Activated CD4-positive, CD25-positive, alpha-beta regulatory T cell treated with anti-CD3 and anti-CD28 coated beads, Interleukin-2, amount 50 U/mL, for 72 hours (primary cell): ENCODE measurements at places on chromosomes 3 and 15.

DNA sequence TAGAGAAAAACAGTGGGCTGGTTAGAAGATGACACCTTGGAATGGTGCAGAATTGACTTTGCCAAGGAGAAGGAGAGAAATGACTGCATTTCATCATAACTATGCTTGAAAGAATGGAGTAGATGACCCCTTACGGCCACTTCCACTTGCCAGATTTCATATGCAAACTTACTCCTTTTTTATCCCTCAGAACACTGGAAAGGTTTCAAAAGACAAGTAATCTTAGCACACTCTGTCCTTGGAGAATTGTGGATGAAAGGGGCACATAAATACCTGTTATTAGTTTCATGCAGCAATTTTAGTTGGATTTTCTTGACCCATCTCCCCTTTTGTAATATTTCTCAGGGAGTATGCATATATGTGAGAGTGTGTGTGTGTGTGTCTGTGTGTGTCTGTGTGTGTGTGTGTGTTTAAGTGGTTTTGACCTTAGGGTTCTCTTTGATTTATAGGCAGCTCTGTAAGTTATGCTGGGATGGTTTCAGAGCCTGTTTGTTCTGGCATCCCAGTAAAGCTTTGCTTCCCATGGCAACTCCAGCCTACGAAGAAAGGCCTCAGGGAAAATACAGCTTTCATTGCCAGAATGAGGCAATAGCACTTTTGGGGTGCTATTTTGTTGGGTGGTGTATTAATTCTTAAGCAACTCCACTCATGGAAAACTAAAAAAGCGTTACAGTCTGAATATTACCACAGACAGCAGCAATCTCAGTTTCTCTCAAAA, 122.2 kb upstream of the TP63 start:
- no peak for DNase-seq

DNA sequence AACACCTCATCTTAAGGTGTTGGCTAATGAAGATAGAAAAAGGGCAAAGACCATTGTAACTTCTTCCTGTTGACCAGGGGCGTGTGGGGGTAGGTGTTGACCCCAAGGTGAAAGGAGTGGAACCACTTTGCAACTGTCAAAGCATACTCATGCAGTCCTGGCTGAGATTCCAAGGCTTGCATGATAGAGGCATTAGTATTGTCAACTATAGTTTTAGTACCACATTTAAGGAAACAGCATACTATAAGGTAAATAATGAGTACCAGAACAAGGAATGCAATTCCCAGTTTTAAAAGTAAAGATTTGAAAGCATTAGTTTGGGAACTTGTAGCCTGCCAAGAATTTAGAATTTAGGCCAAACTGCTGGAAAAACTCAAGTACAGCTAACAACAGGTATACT, 27.8 kb upstream of the ADGRG7 start:
- no peak for DNase-seq

GRCh38 chr3:187878772-187879518, 133.7 kb upstream of the BCL6 start:
- DNase-seq = no peak

DNA sequence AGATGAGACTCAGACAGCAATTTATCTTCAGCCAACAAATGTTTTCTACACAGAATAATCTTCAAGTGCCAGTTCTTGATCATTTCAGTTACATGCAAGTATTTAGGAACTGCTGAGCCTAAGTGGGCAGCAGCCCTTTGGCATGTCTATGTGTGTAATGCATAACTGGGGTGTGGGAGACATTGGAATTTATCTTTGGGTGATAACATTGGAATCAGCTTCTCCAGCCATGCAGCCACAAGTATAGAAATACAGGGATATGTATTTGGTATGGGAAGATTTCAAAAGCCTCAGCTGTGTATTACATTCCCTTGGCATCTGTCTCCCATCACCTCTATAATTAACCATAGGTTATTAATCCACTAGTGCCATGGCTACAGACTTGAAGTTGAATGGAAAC, 63.4 kb upstream of the FOXP1 start:
- DNase-seq = no peak

- DNase-seq = no peak
Observed at GRCh38 chr3:144361002-144361401, 389.4 kb downstream of the DIPK2A start.

- DNase-seq = no peak
Observed at GRCh38 chr3:138253609-138254008, 66.5 kb downstream of the ARMC8 start.

DNA sequence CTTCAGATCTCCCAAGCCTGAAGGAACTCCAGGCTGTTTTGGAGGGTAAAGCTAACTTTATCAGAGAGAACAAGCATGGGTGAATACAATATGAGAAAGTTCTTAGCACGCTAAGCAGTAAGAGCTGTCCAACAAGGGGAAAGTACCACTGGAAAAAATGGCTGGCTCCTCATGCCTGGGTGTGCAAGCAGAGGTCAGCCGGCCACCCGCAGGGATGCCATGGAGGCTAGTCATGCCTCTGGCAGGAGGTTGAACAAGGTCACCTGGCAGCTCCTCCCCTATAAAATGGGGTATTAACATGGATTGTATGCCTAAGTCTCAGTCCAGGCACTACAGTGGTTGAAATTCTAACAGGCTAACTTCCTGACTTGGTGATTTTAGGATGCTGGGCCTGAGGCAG, 75.4 kb upstream of the SLC6A1 start:
- no peak for DNase-seq

- no peak for DNase-seq
Observed at GRCh38 chr3:66473692-66474091, 27.1 kb downstream of the LRIG1 start.

- DNase-seq = no peak
Observed at GRCh38 chr3:73622091-73622805, 2.5 kb downstream of the PDZRN3 start.

DNA sequence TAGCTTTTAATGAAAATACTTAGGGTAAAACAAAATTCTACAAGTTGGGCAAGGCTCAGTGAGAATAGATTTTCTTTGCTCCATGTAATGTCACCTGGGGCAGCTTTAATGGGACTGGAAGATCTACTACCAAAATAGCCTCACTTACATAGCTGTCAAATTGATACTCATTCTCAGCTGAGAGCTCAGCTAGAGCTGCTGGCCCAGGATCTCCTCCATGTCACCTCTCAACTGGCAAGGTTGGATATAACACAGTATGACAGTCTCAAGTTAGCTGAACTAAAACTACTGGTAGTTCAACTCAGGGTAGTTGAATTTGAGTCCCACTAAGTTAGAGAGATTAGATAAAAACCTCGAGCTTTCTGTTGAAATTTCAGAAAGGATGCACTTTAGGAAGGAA, 218.5 kb upstream of the PLSCR5 start:
- DNase-seq = no peak

DNA sequence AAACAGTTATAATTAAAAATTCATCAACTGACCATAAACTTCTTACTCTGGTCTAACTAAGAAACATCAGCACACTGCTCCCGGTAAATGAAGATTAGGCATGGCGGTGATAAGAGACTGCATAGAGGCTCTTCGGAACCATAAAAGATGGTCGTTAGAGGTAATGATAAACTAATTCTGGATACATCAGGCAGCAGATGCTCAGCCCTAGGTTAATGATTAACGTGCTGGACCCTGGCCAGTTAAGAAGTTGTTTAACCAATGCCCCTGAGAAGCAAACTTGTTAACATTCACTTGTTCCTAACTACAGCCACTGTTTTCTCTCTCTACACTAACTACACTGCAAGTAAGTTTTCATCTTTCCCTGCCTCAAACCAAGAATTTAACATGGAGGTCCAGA, 111.5 kb downstream of the PDZRN3 start:
- DNase-seq = no peak

DNA sequence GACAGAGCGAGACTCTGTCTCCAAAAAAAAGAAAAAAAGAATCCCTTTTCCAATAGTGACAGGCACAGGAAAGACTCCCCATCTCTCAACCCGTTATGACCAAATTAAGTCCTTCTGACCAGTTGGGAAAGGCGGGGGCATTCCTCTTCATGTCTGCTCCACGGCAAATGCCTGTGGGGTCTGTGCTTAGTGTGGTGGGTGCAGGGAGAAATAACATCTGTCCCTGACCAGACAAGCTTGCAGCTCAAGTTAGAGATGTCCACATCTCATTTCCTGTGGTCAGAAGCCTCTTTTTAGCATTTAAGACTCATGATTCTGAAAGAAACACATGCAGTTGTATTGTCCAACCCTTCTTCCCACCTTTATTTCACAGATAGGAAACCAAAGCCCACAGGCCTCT, 16.2 kb downstream of the PLA1A start:
- DNase-seq = no peak

GRCh38 chr3:14371573-14372474, 30.6 kb upstream of the SLC6A6 start:
- no peak for DNase-seq

DNA sequence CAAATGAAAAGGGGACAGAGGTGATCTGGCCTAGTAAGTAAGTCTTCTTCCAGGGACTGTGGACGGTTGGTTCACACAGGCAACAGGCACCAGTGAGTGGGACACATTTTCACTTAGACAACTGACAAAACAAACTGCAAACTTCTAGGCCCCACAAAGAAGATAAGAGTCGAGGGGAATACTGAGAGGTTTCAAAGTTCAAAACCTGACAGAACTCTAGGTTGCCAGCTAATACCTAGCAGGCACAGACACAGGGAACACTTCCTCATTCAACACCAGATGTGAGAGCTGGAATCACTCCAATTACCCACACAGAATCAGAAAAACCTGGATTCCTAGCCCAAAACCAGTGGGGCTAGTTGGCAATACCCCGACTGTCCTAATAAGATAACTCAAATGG, 621.7 kb downstream of the ZPLD1 start:
- DNase-seq = no peak

GRCh38 chr3:132161608-132162007, 126.8 kb upstream of the CPNE4 start:
- no peak for DNase-seq

DNA sequence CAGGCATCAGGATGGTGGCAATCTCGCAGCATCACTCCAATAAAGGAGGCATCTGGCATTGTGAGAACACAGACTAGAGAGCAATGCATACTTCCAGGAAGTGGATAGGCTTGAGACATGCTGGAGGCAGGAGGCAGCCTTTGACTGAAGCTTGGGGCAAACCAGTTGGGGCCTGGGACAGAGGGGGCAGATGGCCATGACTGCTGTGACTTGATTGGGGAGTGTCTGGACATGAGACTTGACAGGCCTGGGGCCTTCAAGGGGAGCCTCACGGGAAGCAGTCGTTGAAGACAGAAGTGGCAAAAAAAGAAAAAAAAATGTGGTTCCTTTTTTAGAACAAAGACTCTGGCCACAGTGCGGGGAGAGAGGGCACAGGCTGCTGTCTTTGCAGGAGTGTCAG, 44.7 kb upstream of the CHRNA7 start:
- no peak for DNase-seq

GRCh38 chr15:80099241-80099640, 39.8 kb downstream of the ZFAND6 start:
- DNase-seq = no peak

DNA sequence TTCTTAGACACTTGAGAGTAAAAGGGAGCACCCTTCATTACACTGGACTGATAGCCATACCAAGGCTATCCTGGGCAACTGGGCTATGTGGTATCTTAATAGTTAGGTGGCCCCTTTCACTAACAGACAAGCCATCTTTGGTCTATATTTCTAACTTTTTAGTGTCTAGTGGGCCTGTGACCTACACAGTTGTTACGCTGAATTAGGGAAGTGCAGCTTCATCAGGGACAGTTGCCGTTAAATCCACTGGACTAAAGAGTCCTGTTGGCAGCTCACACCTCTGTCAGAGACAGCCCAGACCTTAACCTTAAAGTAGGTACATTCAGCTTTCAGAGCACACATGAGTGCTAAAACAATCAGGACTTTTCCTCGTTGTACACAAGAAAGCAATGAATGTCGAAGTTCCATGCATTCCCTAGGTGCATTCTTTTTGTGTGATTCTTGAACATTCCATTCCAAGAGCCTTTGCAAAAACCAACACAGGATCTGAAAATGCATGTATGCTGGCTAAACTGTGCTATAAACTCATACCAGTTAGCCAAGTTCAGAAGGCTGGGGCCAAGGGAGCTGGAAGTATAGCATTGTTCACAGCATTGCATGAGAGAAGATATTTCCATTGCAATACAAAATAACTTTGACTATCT, 230.2 kb upstream of the EIF1B start:
- no peak for DNase-seq

DNA sequence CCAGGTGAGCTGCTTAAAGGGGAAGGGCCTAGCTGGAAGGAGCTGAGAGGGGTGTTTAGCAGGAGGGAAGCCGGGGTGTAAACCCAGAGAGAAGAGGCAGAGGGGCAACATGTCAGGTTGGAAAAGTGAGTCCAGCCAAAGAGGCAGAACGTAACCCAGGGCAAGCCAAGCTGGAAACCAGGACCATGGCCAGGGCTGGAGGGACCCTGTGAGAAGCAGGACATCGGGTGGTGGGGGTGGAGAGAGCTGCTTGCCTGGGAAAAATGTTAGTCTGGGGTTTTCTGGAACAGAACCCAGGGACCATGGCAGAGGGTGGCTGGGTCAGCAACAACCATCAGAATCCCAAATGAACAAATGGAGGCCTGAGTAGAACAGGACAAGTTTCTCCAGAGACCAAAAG, 32.6 kb downstream of the SEMA5B start:
- DNase-seq = no peak

DNA sequence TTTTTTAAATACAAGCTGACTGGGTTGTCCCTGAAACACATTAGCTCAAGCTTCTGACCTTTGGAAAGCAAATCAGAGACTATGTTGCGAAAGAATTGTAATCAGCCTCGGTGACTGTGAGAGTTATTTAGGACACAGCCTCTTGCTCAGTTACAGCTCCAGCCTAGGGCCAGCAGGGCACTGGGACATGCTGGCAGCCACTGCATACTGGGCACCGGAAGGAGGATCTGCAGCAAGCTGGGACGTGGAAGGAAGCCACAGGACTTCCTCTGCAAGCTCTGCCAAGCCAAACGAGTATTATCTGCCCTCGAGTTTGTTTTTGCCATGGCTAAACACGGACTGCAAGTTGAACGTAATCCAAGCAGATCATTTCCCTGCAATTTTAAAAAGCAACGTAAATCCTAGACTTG, 24.4 kb upstream of the COPG1 start:
- DNase-seq = no peak

GRCh38 chr3:159941038-159942000, 47.3 kb upstream of the IL12A start:
- DNase-seq = no peak

DNA sequence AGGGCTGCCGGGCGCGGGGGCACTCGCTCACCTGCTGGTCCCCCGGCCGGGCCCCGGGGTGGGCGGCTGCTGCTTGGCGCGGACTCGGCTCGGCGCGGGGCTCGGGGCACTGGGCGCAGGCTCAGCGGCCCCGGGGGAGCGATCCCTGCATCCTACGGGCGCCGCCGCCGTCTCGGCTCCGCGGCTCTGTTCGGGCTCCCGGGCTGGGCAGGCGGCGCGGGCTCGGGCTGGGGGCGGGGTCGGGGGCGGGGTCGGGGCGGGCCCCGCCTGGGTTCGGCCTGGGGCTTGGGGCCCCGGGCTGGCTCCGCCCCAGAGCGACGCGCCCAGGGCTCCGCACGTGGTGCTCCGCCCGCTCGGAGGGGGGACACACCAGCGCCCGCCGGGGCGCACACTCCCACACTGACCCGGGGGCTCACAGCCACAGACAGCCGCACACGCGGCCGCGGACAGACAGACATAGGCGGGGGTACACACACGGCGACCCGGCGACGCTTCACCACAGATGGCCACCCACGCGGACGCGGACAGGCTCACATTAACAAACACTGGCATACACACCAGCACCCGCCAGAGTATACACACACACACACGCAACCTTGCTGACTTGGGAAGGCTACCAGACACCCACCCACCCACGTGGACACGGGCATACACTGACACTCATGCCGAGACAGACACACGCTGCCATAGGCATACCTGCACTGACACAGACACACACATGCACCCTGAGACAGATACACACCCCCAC, at the start of gene SCN5A:
SCN5A (minus strand) TSS at position 188 of the 748 bp plus-strand sequence. CDS start 16,380 bp downstream, outside the sequence.
- DNase-seq = no peak

- DNase-seq = no peak
Observed at GRCh38 chr3:184690192-184690883, 21.5 kb downstream of the MAGEF1 start.
